Astrocyte of the spinal cord (primary cell): ENCODE measurements at places on chromosomes 6 and 20.

DNA sequence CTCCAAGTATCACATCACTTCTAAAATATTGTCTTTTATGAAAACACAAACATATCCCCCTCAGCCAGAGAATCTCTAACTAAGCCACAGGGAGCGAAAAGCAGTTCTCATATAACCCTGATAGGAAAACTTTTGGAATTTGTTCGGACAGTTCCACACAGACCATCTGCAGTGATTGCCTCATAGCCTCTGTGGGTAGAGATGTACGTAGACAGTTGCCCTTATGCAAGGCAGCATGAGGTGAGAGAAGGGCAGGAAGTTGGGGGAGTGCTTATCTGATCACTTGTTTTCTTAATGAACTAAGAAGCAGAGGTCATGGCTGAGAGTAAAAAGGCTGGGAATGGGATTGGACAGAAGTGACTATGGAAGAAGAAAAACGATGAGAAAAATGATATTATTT is 39.6 kb downstream of the SLC23A2 start:
- peak; percentile 43 for DNase-seq

DNA sequence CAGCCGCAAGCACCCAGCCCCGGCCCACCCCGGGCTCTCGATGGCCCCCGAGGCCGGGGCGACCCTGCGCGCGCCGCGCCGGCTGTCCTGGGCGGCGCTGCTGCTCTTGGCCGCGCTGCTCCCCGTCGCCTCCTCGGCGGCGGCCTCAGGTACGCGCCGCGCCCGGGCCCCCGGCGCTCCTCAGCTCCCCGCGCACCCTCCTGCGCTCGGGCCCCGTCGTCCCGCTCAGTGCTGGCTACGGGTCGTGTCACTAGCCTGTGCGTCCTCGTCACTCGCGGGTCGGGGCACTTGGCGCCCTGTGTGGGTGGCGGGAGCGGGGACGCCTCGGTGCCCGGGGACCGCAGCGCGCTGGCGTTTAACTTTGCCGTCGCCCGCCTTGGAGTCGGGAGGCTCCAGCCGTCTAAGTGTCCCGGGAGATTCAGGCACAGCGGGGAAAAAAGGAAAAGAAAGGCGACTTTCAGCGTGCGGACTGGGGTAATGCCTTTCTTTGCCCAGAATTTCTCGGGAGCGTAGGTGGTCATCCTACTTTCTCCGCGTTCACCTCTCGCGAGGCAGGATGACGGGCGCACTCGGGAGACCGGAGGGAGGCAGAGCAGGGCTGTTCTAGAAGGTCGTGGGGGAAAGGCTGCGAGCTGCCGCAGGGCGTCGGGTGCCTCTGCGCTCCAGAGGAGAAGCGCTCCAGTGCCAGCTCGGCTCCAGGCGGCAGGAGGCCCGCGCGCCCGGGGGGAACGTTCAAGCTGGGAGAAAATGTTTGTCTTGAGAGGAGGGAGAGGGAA is 545 bp downstream of the FNDC1 start:
- peak; percentile 46 for DNase-seq

GRCh38 chr20:64167676-64168075 is 3.4 kb downstream of the MYT1 start:
- DNase-seq = no peak

GRCh38 chr6:7042056-7042653 is 65.6 kb upstream of the RREB1 start:
- DNase-seq = peak; percentile 40

DNA sequence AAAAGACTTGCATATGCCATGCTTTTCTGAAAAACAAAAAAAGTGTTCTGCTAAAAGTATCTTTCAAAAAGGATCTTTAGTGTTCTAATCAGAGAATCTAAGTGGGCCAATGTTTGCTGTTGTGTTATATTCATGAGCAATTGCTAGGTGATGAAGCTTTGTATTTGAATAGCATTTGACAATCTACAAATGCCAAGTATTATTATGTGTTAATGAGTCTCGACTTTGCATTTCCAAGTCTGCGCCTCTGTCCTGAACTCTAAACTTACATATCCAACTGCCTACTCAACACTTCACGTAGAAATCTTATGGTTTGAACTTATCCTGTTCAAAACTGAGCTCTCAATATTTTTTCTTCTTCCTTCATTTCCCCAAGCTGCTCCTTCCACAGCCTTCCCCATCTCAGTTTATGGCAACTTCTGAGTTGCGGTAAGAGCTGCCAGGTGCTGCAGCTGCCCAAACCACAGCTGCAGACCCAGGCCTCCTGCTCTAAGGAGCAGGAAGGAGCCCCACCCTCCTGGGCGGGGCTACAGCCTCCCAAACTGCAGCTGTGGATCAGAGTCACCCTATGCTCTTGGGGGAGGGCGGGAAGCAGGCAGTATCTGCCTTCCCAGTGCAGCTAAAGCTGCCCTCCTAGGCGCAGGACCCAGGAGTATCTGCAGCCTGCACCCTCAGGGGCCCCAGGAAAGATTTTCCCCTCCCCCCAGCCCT is 16.7 kb upstream of the MAK start:
- no peak for DNase-seq

DNA sequence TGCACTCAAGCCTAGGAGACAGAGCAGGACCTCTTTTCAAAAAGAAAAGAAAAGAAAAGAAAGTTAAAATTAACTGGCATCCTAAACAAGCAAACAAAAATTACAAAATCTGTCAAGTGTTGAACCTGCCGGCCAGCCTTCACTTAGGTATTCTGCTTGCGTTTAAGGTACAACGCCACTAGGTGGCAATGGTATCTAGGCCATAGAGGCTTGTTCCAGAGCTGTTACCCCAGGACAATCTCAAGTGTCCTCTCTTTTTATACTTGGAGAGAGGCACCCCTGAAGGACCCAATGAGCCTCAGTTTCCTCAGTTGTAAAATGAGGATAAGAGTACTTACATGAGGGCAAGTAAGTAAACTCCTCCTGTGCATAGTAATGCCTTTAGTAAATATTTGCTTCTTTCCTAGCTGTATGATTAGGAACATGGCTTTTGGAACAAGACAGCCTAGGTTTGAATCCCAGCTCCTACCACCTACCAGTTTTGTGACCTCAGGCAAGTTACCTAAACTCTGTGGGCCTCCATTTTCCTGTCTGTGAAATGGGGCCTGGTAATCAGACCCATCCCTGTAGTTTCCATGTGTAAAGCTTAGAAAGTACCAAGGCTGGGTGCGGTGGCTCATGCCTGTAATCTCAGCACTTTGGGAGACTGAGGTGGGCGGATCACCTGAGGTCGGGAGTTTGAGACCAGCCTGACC is 5.8 kb upstream of the PACSIN1 start:
- DNase-seq = peak; percentile 48

DNA sequence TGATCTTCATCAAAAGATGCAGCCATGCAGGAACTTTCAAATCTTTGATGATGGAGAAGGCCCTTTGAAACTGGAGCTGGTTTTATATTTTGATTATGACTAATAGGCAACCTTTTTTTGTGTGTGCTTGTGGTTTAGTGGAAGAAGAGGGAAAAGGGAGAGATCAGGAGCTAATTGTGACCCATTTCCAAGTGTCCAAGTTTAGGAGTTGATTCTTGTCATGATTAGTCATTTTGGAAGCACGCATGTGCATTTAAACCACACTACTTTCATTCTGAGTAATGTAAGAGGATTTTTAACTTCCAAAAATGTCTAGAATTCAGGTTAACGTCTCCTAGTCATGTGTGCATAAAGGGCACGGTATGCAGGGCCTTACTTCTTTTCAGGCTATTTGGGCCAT is 3.5 kb downstream of the FOXO3 start:
- DNase-seq = peak; percentile 95

DNA sequence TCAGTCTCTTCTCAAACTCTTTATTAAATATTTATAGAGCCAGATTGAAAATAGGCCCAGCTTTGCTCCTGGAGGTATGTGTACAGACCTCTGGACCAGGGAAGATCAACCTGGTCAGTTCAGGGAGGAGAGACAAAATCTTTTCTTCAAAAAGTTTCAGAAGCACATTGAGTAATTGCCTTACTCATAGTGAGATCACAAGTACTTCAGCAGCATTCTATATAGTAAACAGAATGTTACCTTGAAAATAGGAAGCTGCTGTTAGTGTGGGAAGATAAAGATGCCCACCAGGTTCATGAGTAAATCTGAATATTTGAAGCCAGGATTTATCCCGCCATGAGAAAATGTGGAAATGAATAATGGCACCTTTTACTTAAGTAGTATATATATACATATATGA is 665.9 kb upstream of the CITED2 start:
- DNase-seq = no peak

GRCh38 chr6:153170511-153170910 is 39.4 kb upstream of the RGS17 start:
- peak; percentile 27 for DNase-seq

- DNase-seq = no peak
These were observed 117.2 kb downstream of the PDE10A start for GRCh38 chr6:165545806-165546205.

GRCh38 chr20:10710991-10711775 is 37.4 kb upstream of the JAG1 start:
- no peak for DNase-seq

GRCh38 chr20:12949429-12949980 is 59.3 kb upstream of the SPTLC3 start:
- no peak for DNase-seq

DNA sequence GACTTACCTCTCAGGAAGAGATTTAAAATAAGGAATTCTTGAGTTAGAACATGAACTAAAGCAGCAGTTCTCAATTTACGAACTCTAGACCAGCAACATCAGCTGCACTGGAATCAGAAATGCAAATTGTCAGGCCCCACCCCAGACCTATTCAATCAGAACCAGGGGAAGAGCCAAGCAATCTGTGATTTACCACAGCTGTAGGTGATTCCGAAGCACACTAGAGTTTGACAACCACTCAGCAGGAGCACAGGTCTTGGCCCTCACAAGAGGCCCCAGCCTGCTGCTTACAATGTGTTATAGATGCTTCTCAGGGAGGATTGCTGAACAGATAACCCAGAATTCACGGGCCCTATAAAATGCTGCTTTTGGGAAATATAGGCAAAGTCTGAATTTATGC is 279.2 kb downstream of the PTPRK start:
- DNase-seq = no peak

GRCh38 chr20:41336711-41337492 is 3.7 kb upstream of the LPIN3 start:
- no peak for DNase-seq

DNA sequence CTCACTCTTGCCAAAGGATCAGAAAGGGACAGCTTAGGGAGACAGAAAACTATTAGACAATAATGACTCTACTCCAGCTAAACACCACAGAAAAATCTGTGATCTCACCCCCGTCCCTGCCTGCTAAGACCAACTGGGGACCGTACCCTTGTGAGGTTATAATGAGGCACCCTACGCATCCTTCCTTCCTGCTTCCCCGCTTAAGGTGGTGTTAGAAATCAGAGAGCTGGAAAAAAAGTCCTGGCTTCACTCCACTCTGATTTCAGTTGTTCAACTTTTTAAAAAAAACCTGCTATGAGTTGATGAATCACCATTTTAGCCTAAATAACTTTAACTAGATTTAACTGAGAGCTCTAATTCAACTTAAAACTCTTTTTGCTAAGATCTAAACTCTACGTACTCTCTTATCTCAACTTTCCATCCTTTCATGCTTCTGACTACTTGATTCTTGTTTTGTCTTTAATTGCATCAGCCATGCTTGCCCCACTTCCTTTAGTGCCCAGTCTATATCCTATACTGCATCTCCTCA is 35.8 kb upstream of the TMEM14A start:
- DNase-seq = peak; percentile 25

DNA sequence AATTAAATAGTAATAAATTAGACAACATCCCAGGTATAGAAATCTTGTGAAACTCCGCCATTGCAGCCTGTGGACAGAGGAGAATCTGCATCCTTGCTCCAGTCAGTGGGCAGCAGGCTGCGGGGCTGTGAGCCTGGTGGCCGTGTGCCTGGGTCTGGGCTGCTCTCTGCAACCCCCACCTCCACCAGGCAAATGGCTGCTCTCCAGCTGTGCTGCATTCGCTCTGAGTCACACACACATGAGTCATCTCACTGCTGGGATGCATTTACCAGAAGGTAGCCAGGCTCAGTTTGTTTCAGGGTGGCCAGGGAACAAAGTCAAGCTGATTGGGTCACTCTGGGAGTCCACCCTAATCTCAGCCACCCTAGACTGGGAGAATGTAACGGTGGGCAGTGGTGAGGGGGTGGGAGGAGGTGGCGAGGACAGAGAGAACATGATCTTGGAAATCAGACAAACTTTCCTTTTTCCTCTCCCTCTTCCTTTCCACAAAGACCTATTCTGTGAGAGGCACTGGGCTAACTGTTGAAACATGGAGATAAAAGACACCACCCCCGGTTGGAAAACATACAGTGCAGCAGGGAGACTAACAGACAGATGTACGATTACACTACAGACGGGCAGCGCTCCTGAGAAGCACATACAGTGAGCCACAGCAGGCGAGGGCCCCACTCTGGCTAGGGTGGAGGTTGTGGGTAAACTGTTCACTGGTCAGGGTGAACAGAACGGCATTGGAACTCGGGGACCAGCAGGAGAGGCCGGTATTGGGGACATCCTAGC is 59.2 kb downstream of the TRAM2 start:
- DNase-seq = peak; percentile 97

DNA sequence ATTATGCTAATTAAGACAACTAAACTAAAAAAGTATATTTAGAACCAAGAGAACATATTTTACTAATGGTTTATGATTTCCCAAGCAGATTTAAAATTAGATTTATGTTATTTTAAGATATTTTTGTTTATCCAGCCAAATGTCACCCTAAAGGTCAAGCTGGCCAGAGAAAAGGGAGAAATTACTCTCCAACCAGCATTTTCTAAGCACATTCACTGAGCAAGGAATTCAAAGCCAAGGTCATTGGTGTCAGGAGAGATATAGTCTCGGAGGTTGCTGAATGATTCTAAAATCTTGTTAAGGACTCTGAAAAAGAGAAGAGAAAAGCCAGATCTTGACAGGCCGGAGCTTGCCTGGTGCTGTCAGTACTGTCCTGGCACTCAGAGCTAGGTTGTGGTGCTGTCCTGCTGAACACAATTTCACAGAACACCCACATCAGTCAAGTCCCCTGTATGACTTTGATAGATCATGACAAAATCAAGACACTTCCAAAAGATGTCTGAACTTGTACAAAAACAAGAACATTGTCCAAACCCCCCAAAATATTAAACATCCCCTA is 222.3 kb upstream of the SMLR1 start:
- no peak for DNase-seq

GRCh38 chr6:5898563-5898962 is 108.2 kb downstream of the NRN1 start:
- DNase-seq = no peak

- no peak for DNase-seq
These were observed 42.6 kb upstream of the APCDD1L start for GRCh38 chr20:58557733-58558342.

GRCh38 chr20:45872626-45873025 is 8.4 kb upstream of the ZSWIM1 start:
- DNase-seq = no peak

GRCh38 chr6:108581237-108581931 is 20.7 kb downstream of the FOXO3 start:
- peak; percentile 88 for DNase-seq
